Endothelial cell of coronary artery (primary cell): ENCODE measurements at places on chromosomes 5 and 9. TPM values are rescaled to one million over a fixed set of nuclear protein-coding genes. Genes with fewer than 3 reads are reported as not detected.

Gene SPINK13
- not detected in 2 replicates for total RNA-seq

Gene GABRA1
- not detected in 2 replicates for total RNA-seq

Gene IL7R
- 1.6 and 3.2 TPM in 2 replicates for total RNA-seq

Gene HAUS6
- 15.1 and 16.8 TPM in 2 replicates for total RNA-seq
